ENCODE measurements at places on chromosomes 2 and 18. TPM values are rescaled to one million over a fixed set of nuclear protein-coding genes. Genes with fewer than 3 reads are reported as not detected.

DNA sequence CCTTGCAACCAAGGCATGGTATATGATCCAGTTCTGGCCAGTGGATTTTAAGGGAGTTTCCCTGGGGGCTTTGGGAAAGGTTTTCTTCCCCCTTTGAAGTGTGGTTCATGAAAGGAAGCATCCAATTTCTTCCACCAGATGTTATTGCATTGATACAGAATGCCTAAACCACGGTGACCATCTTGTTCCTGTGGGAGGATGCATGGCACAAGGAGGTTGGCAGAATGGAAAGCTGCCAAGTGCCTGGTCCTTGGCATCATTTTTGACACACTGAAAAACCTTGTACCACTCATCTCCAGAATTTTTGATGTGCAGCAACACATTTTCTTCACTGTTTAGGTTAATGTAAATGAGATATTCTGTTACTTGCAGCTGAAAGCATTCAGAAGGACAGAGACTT, 55.2 kb upstream of the CXCR4 start:
- DNase-seq, result no peak

GRCh38 chr2:54504866-54505265, 48.7 kb downstream of the SPTBN1 start:
- DNase-seq, result no peak

Gene LOXL3
- total RNA-seq, result 0.77 TPM

Gene TAF4B
- total RNA-seq, result 18.7 TPM

Measured in CD8-positive, alpha-beta memory T cell (primary cell).